ENCODE measurements at places on chromosomes 1 and 21.

DNA sequence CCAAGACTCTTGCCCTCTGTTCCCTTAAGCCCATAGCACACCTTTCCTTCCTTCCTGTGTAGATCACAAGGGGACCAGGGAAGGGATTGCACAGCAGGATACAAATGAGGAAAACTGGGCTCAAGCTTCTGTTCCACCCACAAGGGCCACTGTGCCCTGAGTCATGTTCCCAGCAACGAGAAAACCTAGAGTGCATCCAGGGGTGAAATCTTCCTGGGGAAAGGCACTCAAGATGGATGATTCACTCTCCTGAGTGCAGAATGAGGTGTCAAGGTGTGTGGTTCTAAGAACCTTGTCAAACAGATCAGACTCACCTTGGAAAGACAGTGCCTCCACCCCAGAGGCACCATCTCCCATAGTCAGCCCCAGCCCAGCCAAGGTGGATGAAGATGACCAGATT is 40.7 kb upstream of the EYA3 start:
- no peak for DNase-seq

- DNase-seq, result no peak
These were observed 56.4 kb downstream of the COL18A1 start for GRCh38 chr21:45461369-45461750.

GRCh38 chr1:111769517-111770146 is 13.9 kb downstream of the DDX20 start:
- no peak for DNase-seq

DNA sequence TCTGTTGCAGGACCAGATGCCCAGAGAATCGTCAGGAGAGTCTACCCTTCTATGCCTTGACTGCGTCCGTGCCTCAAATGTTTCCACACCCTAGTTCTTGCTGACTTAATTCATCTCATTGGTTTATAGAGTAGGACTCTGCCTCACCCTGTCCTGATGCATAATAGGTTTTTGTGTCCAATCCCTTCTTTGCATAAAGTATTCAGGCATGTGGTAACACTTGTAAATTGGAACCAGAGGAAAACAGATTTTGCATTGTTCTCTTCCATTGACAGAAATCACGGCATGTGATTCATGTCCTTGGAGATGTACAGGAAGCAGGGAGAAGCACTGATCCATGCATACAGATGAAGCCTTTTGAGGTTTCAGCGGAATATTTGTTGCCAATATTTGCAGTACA is 29.5 kb downstream of the PLPPR5 start:
- no peak for DNase-seq

- peak; percentile 18 for DNase-seq
These were observed 93.3 kb upstream of the CD1D start for GRCh38 chr1:158087320-158087927.

DNA sequence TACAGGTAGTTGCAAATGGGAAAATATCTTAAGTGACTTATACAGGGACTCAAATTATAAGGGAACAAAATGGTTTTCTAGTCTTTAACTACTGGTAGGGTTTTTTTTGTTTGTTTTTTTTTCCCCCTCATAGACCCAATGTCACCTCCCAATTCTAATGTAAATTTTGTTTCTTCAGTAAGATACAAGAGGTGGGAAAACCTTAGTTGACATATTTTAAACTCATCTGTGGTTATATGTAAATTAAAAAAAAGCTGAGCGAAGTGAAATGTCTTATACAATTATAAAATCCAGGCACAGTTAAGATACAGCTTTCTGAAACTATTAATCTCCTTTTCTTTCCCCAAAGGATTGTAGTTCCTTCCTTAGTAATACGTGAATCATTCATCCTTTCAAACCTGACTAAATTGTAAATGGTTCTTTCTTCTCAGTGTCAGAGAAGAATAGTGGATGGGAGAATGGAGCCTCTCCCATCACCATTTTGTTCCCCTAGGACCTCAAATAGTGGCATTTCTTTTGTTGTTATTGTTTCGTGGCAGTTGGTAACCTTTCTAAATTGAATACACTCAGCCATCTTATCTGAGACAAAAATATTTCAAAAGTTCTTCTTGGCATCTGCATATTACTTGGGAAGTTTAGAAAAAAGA is 11.2 kb downstream of the TSEN15 start:
- no peak for DNase-seq

DNA sequence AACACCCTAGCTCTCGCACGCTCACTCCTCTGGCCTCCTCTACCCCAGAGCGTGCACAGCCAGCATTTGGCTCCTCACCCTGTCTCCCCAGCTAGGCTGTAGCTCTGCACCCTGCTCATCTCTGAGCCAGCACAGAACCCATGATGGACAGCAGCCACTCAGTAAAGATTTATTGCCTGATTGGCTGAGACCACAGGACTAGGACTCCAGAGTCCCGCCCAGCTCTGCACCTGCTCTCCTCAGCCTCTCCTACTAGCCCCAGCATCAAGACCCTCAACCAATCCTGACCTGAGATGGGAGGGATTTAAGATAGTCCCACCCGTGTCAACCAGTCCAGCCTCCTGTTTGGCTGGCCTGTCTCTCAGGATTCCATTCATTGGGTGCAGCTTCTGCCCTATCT is 9.3 kb downstream of the C1QB start:
- no peak for DNase-seq

- DNase-seq, result no peak
These were observed 63.5 kb upstream of the KIAA1614 start for GRCh38 chr1:180849031-180849775.

DNA sequence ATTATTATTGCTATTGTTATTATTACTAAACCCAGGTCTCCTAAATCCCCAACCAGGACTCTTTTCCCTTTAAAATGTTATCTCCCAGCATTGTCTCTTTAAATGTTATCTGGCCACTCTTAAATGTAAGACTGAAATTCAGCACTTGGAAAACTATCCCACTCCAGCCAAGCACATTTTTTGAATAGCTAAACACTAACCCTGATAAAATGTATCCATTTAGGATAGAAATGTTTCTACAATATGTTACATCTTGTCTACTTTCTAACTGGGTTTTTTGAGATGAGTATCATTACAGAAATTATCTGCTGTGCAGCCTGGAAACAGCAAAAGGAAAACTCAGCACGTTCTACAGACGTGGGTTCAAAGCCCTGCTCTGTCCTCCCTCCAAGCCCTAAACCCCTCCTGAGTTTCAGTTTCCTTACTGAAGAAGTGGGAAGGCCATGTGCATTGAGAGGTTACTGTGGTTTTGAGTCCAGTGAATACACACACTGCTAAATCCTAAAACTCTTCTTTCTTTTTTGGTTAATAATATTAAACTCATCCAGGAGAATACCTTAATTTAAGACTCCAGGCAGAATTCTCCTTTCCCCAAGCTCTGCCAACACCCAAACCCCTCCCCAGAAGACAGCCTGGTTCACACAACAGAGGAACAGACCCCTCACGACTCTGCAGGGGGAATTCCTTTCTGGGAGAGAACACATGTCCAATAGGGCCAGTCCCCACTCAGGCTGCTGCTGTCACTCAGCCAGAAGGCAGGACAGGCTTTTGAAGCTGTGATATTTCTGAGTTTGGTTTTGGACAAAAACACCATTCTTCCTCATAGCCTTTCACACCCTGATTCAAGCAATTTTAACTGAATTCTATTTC is 41.9 kb downstream of the HIVEP3 start:
- DNase-seq, result no peak

DNA sequence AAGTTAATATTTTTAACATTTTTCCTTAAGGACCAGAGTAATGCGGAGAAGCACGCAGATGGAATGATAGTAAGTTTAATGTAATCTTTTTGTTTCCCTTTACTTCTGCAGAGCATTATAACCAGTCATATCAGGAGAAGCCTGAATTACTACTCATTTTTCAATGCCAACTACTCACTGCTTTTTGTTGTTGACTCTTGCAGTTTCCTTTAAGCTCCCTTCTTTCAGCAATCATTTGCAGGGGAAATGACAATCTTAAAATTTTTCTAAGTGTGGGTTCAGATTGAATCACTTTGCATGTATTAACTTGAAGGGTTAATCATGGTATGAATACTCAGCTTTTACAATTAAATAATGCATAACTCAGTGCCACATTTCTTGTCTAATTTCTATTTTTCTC is 122.2 kb downstream of the NRDC start:
- DNase-seq, result no peak

DNA sequence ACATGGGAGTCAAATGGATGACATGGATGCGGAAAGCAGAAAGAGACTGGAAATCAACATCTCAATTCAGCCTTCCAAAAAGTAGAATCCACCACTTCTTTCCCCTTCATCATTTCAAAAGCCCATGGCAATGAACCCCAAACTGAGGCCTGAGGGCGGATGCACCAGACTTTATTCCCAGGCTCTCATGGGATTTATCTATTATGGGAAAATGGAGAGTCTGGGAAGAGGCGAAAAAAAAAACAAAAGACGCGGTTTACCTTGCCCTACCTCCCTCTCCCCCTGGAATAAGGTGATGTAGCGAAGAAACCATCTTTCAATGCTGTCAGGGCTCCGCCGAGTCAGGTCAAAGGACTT is 624 bp downstream of the KIFAP3 start:
- DNase-seq, result no peak

DNA sequence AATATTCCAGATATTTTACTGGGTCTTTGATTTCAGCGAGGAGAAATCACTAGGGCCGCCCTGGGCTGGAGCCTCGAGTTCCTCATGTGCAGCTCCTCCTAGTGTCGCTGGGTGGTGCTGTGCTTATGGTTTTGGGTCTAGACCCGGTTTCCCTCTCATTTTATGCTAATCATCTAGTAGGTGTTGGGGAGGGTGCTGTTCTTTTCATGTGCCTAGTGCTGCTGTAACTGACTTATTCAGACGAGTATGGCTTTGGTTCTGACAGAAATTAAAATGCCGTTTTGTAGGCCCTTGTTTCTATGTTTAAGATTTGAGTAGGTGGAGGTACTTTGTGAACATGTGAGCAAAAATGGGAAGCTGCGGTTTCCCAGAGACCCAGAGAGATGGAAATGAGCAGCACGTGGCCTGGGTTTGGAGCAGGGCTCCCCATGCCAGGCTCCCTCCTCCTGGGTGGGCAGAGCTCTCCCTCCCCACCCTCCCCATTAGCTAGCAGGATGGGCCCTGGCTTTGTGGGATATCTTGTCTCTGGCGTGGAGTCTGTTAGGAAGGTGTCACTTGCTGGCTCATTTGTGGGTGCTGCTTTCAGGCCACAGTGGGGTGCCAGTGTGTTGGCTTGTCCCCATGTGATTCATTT is 74.0 kb upstream of the GPR88 start:
- peak; percentile 15 for DNase-seq

DNA sequence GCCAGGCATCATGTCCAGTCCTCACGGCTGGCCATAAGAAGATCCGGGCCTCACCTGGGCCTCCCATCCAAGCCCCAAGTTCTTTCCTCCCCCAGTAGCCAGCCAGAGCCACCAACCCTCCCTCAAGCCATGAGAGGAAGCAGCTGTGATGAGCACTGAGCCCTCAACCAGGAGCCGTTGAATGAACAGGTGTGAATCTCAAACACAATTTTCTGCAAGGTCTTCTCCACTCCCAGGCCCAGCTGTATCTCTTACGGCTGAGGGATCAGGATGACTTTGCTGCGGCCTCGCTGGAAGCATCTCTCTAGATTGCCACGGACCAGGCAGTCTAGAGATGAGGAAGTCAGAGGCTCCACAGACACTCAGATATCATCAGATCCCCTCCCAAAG is 9.8 kb upstream of the CLDN14 start:
- no peak for DNase-seq

GRCh38 chr1:11339346-11340232 is 66.6 kb downstream of the UBIAD1 start:
- no peak for DNase-seq

DNA sequence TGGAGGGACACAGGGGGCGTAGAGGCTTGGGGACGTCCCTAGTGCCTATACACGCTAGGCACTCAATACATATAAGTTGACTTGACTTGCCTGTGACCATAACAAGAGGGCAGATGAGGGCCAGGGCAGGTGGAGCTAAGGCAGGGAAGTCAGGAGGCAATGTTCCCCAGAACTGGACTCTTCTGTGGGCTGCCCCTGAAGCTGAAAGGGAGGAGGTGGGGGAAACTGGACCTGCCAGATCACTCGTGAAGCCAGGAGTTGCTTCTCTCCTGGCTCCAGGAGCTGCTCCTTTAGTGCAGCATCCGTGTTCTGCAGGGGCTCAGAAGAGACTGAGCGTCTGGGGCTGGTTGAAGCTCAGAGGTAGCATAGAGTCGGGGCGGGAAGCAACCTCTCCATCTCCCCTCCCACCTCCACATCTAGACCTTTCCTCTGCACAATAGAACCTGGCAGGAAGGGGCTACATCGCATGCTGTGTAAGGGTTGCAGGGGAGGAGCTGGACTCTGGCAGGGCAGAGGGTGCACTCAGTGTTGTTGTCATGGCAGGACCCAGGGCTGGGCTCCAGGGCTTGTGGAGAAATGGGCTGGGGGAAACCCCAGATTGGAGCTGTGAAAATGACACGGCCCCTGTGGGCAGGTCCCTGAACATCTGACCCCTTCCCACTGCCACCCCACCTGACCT is 2.9 kb upstream of the SEMA4A start:
- DNase-seq, result peak; percentile 47

- no peak for DNase-seq
These were observed 836 bp downstream of the CDC7 start for GRCh38 chr1:91501523-91501851.

GRCh38 chr1:184596950-184597645 is 157.6 kb downstream of the EDEM3 start:
- no peak for DNase-seq

- peak; percentile 64 for DNase-seq
These were observed 791 bp upstream of the MAST2 start for GRCh38 chr1:45802343-45803298.

DNA sequence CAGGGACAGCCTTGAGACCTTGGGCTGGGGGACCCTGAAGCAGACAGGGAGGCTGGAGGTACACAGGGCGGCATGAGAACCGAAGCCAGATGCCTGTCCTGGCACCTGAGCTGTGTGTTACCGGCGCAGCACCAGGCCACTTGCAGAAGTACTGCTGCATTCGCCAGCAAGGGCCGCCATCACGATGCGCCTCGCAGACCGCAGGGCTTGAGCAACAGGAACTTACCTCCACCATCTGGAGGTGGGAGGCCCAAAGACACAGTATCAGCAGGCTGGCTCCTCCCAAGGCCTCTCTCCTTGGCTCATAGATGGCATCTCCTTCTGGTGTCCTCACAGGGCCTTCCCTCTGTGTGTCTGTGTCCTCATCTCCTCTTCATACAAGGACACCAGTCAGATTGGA is 90.1 kb downstream of the PRDM16 start:
- no peak for DNase-seq

GRCh38 chr1:152996633-152997400 is 4.7 kb upstream of the SPRR3 start:
- DNase-seq, result no peak

DNA sequence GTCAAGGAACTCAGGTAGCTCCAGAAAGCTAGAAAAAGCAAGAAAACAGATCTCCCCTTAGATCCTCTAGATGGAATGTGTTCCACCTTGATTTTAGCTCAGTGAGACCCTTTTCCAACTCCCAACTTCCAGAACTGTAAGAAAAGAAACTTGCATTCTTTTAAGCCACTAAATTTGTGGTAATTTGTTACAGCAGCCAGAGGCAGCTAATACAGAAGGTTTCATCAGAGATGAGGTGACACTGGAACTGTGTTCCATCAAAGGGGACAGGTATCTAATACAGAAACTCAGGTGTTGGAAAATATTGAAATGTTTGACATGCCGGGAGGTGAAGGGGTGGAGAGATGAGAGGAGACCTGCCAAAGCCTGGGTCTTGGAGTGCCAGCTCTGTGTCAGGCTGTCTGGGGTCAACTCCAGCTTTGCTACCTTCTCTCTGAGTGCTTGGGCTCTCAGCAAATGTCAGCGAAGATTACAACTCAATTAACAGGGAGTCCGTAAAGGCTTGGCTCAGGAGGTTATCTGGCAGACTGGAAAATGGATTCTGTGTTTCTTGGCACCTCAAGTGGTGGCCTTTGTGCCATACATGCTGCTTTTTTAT is 71.3 kb downstream of the PLPP3 start:
- no peak for DNase-seq

GRCh38 chr1:156893048-156893953 is at the start of gene PEAR1:
PEAR1 (plus strand) TSS chr1:156893718; CDS start chr1:156903927, 10,209 bp downstream.
- DNase-seq, result no peak

Measured in NK-92 treated with Interleukin-12 subunit alpha and Interleukin-12 subunit beta, amount 100 ng/mL, for 24 hours (cell line).